ENCODE measurements at places on chromosomes 7 and 10. TPM values are rescaled to one million over a fixed set of nuclear protein-coding genes. Genes with fewer than 3 reads are reported as not detected.

DNA sequence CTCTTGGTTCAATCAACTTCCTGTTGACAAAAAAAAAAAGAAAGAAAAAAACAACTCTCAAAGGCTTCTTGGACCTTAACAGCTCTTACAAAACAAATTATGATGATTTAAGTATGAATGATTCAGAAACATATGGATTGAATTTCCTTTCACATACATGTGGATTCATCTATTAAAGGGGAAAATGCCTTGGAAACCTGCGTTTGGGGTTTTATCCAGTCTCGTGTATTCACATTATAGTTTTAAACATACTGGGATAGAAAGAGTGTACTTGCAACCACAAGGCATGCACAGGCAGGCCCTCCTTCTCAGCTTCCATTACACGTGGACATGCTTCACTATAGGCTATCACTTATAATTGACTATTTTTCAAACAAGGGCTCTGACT is 286.7 kb downstream of the INHBA start:
- no peak for DNase-seq

GRCh38 chr7:157276091-157276561 is 60.7 kb upstream of the DNAJB6 start:
- no peak for DNase-seq

Gene CTNNA3
- 3.0 TPM for polyA plus RNA-seq

- DNase-seq = no peak
Observed at GRCh38 chr7:64557601-64558322, 5.1 kb downstream of the ZNF680 start.

Gene UTF1
- polyA plus RNA-seq = not detected

Gene OR6V1
- not detected for polyA plus RNA-seq

Gene RNF32
- polyA plus RNA-seq = 1.1 TPM

Gene HBP1
- polyA plus RNA-seq = 113 TPM

GRCh38 chr7:25996006-25996408 is 156.0 kb upstream of the NFE2L3 start:
- DNase-seq = no peak

Gene OR2A1
- polyA plus RNA-seq = 0.63 TPM

- no peak for DNase-seq
Observed at GRCh38 chr10:79061441-79062315, 7.1 kb upstream of the ZMIZ1 start.

DNA sequence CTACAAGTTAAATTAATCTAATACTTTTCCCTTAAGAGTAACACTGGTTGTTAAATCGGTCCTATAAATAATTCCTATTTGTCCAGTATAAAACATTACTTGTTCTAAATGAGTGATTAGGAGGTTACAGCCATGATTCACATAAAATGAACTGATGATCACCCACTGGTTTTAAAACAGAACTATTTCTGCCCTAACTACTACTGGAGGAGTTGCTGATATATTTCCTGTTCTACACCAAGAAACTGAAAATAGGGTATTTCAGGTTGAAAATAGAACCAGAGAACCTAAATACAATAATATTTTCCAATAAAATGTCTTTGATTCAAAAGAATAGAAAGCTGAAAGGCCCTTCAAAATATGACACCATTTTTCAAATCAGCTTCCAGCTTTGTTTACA is 30.9 kb downstream of the DNAJC1 start:
- no peak for DNase-seq

- DNase-seq = no peak
Observed at GRCh38 chr7:128104108-128104742, 73.0 kb upstream of the LRRC4 start.

Gene HMX3
- polyA plus RNA-seq = not detected

DNA sequence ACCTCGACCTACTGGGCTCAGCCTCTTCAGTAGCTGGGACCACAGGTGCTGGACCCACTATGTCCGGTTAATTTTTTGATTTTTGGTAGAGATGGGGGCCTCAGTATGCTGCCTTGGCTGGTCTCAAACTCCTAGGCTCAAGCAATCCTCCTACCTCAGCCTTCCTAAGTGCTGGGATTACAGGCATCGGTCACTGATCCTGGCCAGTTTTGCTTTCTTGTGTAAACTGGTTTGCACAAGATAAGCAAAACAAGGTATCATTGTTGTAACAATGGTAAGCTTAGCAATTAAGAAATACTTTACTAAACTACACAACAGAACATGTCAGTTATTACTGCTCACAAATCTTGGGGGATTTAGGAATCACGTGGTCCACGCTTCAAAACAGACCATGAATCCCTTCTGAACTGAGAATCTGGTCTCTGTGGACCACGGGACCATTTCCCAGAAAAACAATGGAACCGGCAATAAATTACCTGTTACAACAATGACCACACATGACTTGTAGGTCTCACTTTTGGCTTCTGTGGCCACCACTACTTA is 36.8 kb downstream of the RSU1 start:
- DNase-seq = no peak

GRCh38 chr10:23439961-23440889 is 1.4 kb downstream of the OTUD1 start:
- no peak for DNase-seq

Gene PHYHIPL
- polyA plus RNA-seq = 15.5 TPM

- no peak for DNase-seq
Observed at GRCh38 chr7:10085231-10085630, 888.4 kb upstream of the PHF14 start.

Measured in left renal pelvis (tissue), 4 donors.